CD4-positive, alpha-beta T cell treated with Interleukin-21 for 1 hour (primary cell): ENCODE measurements at places on chromosomes 16 and 17.

DNA sequence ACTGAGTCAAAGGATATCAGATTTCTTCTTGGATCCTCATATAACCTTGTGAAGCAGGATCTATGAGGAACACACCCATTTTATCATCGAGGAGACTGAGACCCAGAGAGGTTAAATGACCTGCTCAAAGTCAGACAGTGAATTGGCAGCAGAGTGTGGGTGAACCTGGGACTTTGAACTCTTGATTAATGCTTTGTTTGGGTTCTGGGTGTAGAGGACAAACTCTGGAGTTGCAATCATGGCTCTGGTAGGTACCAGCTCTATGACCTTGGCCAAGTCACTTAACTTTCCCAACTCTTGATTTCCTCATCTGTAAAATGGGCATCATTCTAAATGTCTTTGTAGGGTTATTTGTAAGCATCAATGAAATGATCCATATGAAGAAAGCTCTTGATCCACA lies 166.4 kb downstream of the HAPSTR1 start:
- no peak for DNase-seq

DNA sequence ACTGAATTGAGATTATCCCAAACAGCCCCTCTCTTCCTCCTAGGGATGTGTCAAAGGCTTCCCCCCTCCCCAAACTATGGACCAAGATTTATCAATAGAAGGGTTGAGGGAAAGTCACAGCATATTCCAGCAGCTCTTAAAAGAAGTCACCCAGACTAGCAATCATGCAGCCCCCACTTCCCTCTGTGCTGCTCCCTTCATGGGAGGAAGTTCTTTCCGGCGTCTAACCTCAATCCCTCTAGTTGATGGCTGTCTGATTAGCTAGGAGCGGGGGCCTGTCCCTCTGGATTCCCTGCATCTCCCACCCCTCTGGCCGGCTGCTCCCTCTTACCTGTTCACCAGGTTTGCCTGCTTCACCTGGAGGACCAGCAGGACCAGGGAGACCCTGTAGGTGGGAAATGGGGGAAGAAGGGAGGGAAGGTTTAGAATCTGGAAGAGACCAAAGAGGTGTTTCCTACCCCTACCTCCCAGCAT lies 9.2 kb downstream of the COL1A1 start:
- DNase-seq, result no peak

DNA sequence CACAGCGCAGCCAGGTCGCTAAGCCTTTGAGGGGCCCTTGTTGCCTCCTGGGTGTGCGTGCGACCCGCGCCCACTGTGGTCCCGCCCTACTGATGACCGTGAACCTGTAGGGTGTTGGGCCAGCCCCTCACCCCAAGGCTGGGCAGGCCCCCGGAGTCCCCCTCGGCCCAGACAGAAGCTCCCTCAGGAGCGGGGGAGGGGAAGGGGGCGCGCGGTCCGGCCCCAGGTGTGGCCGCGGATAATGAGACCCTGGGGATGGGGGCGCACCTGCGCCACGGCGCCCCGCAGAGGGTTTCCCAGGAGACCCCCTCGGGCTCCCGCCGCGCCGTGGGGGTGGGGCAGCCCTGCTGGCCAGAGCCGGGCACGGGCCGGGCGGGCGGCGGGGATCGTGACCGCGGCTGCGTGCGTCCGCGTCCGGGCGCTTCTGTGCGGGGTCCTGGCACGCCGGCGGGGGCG lies 358 bp upstream of the ARHGDIG start:
- DNase-seq, result no peak

GRCh38 chr16:27272076-27272475 lies 3.5 kb upstream of the NSMCE1 start:
- no peak for DNase-seq

DNA sequence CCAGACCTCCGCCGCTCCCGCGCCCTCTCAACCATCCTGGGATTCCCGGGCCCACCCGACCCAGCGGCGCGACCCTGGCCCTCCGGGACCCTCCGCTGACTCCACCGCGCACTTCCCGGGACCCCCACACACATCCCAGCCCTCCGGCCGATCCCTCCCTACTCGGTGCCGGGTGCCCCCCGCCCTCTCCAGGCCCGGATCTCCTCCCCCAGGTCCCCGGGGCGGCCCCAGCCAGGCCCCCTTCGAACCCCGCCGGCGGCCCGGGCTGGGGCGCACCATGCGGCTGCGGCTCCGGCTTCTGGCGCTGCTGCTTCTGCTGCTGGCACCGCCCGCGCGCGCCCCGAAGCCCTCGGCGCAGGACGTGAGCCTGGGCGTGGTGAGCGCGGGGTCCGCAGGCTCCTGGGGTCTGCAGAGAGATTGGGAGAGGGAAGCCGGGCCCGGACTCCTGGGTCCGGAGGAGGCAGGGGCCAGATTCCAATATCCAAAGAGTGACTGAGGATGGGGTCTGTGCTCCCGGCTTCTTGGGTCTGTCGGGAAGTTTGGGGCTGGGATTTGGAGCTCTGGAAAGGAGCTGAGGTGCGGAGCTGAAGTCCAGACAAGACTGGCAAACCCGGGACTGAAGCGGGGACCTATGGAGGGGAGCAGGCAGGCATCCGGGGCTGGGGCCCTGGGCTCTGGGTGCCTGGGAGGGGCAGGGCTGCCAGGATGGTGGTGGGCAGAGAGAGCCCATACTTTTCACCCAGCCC lies 453 bp downstream of the MMP25 start:
- DNase-seq, result no peak

DNA sequence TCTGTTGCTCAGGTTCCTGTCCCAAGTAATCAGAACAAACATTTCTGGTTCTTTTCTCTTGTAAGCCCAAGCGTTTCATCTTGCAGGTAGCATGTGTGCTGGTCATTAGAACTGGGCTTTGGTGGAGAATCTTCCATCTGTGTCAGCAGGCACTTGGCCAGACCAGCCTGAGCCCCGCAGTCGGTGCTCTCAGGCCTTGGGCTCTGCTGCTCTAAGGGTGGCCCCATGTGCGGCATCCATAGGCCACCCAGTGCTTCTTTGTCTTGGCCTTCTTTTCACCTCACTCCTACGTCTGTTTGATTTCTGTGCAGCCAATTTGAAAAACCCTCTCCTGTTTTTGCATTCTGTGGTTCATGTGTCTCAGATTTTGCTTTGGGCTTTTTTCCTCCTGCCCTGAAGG lies 51.6 kb downstream of the PLD6 start:
- DNase-seq, result no peak

DNA sequence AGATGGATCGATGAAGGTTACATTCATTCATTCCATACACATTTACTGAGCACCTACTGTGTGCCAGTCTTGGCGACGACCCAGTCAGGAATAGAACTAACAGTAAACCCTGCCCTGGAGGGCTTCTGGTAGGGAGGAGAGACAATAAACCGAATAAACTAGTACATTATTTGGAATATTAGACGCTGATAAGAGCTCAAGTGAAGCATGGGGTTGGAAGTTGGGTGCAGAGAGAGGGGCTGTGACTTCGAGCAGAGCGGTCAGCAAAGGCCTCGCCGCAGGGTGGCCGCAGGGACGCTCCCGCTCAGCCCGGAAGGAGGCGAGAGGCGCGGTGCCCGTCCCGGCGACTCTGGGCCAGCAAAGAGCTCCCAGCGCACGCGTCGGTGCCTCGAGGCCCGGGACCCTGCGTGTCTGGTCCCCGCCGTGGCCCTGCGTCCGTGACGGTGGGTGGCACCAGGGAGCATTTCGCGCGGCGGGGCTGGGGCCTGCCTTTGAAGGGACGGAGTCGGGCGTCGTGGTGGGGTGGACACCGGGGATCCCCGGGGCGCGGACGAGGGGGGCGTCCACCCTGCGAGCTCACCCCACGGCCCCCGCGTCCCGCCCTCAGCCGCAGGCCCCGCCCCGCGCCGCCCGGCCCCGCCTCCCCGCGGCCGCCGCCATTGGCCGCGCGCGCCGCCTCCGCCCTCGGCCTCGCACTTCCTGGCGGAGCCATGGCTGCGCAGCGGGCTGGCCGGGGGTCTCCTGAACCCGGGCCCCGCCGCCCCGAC lies at the start of gene KLHL36:
Gene KLHL36 (plus strand): TSS at position 684 of the 767 bp plus-strand sequence. CDS start 2,357 bp downstream, outside the sequence.
- DNase-seq, result peak; percentile 82

DNA sequence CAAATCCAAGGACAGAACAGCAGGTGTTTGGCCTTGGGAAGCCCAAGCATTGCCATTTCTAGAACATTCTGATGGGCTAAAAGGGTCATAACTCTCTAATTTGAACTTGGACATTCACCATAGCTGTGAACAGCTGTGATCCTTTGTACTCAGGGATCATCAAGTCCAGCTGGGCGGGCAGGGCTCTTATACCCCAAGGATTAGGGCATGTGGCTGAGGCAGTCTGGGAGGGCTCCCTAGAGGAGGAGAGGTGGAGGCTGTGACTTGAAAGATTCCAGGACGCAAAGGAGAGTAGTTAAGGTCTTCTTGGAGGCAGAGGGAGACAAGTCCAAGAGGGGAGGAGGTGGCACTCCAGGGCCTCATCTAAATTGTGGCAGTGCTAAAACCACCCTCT lies 233.1 kb upstream of the GSE1 start:
- DNase-seq, result no peak
